Ureter (tissue), 1 donor: ENCODE measurements at places on chromosomes 12 and 14.

- DNase-seq: no peak
Measured at GRCh38 chr14:63717702-63718101, 10.2 kb downstream of the SGPP1 start.

- DNase-seq: no peak
Measured at GRCh38 chr14:67260965-67261364, 19.7 kb downstream of the PALS1 start.

- no peak for DNase-seq
Measured at GRCh38 chr14:76491172-76491930, 115.4 kb downstream of the ESRRB start.

- DNase-seq: no peak
Measured at GRCh38 chr12:79420146-79420618, 270.6 kb downstream of the PAWR start.

- DNase-seq: no peak
Measured at GRCh38 chr12:3200032-3200617, 122.9 kb downstream of the TSPAN9 start.

- DNase-seq: no peak
Measured at GRCh38 chr12:76113800-76114757, 29.6 kb upstream of the NAP1L1 start.
